ENCODE measurements at places on chromosomes 1 and 21.

DNA sequence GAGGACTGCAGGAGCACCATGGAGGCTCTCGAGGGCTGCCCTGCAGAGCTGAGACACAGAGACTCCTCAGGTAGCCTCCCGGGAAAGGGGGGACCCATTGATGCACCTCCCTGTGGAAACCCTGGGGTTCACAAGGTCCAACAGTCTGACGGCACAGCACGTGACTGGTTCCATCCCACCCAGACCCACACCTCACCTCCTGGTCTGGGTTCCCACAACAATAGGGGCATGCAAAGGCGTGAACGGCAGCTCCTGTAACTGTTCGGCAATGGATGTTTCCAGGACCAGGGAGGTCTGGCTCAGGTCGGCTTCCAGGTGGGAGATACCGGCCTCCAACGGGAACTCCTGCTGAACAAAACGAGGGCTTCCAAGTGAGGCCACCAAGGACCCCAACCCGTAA is 86.8 kb downstream of the NPHP4 start:
- no peaks in the 10 kb centered on the region for H3K36me3 ChIP-seq
- H3K27me3 ChIP-seq = no peaks in the 10 kb centered on the region
- no peak overlapping the region for H3K4me3 ChIP-seq
- no peak overlapping the region for H3K27ac ChIP-seq

GRCh38 chr1:212074313-212074712 is 38.8 kb downstream of the DTL start:
- no peak overlapping the region for H3K4me3 ChIP-seq
- H3K4me1 ChIP-seq = no peaks in the 10 kb centered on the region
- H3K27me3 ChIP-seq = no peaks in the 10 kb centered on the region
- no peak overlapping the region for H3K27ac ChIP-seq
- peaks cover 51% of the 10 kb centered on the region for H3K36me3 ChIP-seq

DNA sequence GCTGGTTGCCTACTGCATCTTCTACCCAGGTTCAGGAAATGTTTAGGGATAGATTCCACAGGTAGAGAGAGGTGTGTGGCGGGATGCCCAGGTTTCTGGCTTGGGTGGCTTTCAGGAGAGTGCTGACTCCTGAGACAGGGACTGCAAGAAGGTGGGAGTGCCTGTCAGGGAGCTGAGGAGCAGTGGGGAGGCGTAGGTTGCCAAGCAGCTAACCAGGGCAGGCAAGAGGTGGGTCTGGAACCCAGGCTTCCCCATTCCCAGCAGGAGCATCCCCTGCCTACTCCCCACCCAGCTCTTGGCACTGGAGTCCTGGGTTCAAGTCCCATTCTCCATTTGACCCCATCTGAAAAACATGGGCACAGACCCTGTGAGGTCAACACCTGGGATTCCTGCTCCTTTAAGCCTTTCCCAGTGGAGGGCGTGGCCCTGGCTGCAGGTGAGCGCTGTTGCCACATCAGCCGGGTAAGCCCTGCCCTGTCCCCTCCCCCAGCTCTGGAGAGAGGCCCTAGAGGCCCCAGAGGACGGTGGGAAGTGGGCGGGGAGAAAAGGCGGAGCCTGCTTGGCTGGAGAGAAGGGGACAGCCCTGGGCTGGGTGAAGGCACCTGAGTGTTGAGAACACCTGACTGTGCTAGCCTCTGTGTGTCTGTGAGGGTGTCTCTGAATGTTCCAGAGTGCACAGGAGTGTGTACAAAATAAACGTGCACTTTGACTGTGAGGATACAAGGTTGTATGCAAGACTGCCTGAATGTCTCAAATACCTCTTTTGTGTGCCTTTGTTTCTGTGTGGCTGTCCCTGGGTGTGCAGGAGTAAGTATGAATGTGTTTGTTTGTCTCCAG is 14.0 kb upstream of the SYNC start:
- peak; percentile 89 for DNase-seq
- peak overlapping the region; percentile 53 for H3K27ac ChIP-seq
- peaks cover 18% of the 10 kb centered on the region for H3K4me1 ChIP-seq
- H3K4me3 ChIP-seq = peak overlapping the region; percentile 39

- peak; percentile 48 for DNase-seq
- peak within 1 kb of the TSS; percentile 70 for H3K4me3 ChIP-seq
- peak within 1 kb of the TSS; percentile 79 for H3K27ac ChIP-seq
- H3K36me3 ChIP-seq = peaks cover 21% of the 10 kb centered on the region
Observed at GRCh38 chr1:152036267-152037216, at the start of gene S100A11. Gene S100A11, minus strand, starts transcription at chr1:152037004. Its CDS starts 89 bp downstream, at chr1:152036915.

- H3K36me3 ChIP-seq = no peaks in the 10 kb centered on the region
- no peak for DNase-seq
- no peak overlapping the region for H3K27ac ChIP-seq
- H3K4me1 ChIP-seq = no peaks in the 10 kb centered on the region
- H3K4me3 ChIP-seq = no peak overlapping the region
- no peaks in the 10 kb centered on the region for H3K27me3 ChIP-seq
Observed at GRCh38 chr1:114292194-114292593, 138.5 kb upstream of the SYT6 start.

All from HCT116 (cell line).